SHP77 (cell line): ENCODE measurements at places on chromosomes 6 and 20.

DNA sequence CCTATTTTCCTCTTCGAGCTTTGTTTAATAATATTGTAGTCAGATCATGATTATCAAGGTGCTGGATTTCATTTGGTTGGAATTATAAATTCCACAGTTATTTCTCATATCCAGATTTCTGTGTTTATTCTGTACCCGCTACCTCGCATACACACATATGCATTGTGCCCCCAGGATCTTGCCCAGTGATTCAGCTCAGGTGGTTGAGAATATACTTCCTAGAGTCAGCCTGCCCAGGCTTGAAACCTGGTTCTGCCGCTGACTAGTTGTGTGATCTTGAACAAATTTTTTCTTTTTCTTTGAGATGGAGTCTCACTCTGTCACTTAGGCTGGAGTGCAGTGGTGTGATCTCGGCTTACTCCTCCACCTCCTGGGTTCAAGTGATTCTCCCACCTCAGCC is 14.7 kb downstream of the GINM1 start:
- no peak for DNase-seq

DNA sequence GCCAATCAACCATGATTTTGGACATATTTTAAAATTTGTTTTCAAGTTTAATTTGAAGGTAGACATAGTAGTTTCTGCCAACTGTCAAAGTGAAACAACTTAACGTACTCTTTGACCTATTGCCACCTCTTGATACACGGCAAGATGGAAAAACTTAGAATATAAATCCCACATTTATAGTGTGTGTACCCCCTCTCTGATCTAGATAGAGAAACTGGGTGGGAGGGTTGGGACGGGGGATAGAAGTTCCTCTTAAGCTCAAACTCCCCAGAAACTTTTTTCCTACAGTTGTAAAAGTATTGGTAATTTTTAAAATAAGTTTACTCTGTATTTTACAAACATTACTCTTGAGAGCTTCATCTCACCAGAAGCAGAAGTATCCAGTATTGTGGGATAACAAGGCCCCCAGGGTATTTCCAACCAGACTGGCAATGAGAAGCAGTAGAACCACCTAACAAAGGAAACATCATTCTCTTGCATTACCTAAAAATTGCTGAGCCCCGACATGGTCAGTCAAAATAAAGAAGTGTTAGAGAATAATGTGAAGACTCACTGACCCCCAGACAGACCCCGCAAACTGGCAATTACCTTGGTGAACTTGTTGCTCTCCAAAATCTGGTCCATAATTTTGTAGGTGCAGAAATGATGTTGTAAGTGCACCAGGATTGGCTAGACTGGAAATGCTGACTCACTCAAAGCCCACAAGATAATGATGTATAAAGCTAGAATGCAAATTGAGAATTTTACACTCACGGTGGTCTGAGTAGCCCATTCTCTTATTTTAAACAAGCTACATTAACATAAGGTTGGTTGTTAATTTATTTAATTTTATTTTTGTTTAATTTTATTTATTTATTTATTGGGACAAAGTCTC is 74.7 kb upstream of the TNFAIP3 start:
- no peak for DNase-seq

GRCh38 chr20:53738039-53738944 is 144.7 kb upstream of the ZNF217 start:
- DNase-seq = no peak

- DNase-seq = no peak
Observed at GRCh38 chr6:56689114-56689513, 46.4 kb upstream of the DST start.

GRCh38 chr6:331622-332521 is 39.6 kb downstream of the DUSP22 start:
- no peak for DNase-seq
